NCI-H1930 (cell line): ENCODE measurements at places on chromosomes 6 and 20.

DNA sequence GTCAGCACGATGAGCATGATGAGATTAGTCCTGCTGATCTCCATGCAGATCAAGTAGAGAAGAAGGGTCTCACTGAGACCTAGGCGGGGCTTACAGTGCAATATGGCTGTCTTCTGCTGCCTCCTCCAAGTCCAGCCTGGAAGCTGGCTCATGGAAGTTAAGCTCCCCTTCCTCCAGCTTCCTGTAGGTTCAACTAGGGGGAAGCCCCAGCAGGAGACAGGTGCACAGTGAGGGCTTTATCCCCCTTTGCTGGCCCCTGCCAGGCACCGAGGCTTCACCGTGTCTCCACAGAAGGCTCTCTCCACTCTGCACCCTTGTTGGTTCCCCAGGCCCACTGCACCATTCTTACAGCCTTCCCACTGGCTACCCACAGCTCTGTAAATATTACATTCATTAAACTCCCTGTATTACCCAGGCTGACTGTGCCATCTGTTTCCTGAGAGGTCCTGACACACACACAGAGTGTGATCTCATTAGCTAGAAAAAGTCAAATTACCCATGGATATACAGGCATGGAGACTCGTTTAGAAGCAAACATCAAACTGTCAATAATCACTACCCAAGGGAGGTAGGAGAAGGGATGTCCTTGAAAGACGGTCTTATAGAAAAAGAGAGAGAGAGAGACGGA, 90.4 kb downstream of the SLC2A10 start:
- DNase-seq = peak; percentile 34

DNA sequence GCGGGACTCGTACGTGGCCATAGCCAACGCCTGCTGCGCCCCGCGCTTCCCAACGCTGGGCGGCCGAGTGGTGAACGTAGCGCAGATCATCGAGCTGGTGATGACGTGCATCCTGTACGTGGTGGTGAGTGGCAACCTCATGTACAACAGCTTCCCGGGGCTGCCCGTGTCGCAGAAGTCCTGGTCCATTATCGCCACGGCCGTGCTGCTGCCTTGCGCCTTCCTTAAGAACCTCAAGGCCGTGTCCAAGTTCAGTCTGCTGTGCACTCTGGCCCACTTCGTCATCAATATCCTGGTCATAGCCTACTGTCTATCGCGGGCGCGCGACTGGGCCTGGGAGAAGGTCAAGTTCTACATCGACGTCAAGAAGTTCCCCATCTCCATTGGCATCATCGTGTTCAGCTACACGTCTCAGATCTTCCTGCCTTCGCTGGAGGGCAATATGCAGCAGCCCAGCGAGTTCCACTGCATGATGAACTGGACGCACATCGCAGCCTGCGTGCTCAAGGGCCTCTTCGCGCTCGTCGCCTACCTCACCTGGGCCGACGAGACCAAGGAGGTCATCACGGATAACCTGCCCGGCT, 3.4 kb downstream of the SLC32A1 start:
- no peak for DNase-seq

DNA sequence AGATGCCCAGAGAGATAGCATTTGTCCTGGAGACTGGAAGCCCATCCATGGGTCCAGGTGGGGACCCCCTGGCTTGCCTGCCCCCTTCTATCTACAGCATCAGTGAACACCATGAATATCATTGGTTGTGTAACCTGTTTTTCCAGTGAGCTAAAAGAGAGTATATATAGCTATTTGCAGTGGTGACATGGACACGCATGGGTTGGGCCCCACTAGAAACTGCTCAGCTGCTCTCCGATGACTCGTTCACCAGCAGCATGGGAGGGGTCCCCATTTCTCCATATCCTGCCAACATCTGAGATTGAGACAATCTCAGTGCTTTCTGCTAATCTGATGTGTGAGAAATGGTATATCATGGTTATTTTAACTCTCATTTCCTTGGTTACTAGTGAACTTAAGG, 4.0 kb upstream of the ZC3H12D start:
- no peak for DNase-seq

DNA sequence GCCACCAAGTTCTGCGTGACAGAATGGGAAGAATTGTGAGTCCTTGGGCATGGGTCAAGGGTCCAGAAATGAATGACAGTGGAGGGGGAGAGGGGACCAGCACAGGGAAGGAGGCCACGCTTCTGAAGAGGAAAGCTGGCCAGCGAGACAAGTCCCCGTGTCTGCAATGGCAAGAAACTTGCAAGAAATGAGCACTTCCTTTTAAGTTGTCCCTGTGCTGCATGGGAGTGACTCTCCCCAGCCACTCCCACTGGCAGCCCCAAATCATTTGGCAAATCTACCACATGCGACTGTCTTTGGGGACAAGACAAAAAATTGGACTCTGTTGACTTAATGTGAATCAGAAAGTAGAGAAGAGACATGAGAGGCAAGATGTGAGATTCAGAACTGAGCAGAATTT, 242.2 kb upstream of the RREB1 start:
- DNase-seq = no peak

DNA sequence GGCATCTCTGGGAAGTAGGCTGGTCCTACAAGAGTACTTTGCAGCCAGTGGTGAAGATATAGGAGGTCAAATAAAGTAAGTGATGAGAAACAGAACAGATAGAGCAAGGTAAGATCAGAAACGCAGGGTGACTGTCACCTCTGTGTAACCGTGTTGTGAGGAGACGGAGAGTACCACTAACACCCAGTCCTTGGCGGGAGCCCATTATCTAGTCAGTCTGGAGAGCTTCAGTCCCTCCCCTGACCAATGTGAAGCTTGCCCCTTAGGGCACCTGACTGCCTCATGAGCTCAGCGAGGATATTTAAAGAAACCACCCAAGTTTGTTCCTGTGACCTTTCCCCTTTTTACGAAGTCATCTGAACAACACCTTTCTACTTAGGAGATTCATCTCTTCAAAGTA, 110.0 kb downstream of the SAMD5 start:
- no peak for DNase-seq

DNA sequence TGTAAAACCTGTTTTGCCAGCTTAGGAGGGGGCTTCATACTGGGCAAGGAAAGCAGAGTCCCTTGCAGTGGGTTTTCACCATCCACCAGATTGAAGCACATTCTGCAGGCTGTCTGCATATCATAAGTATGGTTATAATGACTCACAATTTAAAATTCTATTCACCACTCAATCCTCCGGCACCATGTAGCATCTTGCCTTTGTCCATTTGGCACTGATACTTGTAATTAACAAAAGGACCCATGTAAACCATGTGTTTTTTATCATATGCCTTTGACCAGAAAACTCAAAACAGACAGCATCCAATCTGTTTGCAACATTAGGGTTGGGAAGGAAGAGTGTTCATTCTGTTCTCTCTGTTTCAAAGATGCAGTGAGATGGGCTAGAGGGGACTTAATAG, 3.0 kb downstream of the CD83 start:
- DNase-seq = no peak

DNA sequence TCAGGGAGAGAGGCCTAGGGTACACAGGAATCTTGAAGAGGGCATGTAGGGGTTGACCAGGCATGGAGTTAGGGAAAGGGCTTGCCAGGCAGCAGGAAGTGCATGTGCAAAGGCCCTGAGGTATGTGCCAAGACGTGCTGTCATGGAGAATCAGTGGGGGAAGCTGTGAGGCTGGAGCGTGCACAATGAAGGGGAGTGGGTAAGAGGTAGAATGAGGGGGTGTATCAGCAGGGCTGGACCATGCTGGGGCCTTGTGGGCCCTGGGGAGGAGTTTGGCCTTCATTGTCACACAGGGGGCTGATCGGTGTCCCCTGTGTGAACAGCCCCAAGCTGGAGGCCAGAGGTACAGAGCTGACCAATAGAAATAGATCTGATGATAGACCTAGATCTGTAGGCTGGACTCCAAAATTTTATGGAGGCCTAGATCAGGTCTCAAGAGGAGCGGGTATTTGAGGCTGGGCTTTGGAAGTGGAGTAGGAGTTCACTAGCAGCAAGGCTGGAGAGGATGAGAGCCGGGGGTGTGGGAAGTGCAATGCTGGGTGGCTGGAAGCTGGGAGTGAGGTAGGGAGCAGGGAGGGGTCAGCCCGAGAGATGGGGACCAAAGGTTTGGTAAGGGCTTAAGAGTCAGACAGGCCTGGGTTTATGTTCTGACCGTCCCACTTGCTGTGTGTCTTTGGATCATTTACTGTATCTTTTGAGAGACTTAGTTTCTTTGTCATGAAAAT, 3.0 kb downstream of the SRC start:
- DNase-seq = no peak

- no peak for DNase-seq
Observed at GRCh38 chr6:52881662-52881995, 27.9 kb downstream of the GSTA3 start.

DNA sequence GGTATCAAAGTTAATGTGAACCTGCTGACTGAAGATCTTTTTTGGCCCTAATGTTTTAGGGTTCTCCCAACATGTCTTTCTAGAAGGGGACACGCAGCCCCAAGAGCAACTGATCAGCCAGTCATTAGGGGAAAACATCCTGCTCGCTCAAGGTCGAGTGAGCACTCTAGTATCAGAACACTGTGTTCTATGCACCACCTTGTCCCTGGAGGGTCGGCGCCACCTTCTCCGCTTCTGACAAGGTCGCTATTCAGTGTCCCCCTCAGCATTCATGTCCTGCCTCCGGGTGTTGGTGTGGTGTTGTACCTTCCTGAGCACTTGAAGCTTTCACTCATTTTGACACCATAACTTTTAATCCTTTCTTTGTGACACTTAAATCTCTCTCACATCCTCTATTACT, 331.2 kb upstream of the KCNQ5 start:
- DNase-seq = no peak

DNA sequence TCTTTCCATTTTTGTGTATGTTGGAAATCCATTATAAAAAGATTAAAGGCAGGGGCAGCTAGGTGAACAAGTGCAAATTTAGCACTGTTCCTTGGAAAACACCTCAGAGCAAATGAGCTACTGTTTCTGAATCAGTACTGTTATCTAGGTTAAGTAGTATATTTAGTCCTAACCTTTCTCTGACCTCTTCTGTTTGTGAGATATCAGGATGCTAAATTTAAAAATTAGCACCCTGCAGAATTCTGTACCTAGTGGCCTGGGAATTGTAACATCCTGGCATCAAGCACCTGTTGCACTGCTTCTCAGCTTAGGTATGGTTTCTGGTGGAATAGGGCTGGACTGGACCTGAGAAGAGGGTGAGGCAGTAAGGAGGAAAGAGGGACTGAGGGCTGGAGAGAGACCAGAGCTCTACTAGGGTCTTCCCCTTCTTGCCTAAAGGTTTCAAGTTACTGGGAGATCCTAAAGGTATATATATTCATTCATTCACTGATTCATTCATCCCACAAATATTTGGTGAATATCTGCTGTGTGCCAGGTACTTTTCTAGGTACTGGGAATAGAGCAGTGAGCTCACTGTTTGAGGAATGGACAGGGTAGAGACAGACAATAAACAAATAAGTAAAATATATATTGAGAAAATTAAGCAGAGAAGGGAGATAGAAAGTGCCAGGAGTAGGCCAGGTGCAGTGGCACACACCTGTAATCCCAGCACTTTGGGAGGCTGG, 5.2 kb downstream of the ZNF76 start:
- DNase-seq = no peak

DNA sequence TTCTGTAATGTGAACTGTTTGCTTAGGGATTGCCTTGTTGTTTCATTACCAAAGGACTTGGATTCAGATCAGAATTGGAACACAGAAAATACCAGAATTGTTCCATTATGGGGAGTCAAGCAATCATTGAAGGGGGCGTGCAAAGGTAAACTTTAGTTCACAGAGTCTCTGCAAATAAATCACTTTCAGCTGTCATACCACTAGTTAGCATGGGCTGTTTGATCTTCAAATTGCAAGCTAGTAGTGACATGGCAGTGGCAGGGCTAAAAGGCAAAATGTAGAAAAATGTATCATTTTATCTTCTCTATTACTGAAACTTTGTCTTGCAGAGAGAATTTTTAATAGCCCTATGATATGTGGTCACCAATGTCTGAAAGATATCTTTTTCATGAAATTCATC, 483.2 kb upstream of the NRSN1 start:
- no peak for DNase-seq

DNA sequence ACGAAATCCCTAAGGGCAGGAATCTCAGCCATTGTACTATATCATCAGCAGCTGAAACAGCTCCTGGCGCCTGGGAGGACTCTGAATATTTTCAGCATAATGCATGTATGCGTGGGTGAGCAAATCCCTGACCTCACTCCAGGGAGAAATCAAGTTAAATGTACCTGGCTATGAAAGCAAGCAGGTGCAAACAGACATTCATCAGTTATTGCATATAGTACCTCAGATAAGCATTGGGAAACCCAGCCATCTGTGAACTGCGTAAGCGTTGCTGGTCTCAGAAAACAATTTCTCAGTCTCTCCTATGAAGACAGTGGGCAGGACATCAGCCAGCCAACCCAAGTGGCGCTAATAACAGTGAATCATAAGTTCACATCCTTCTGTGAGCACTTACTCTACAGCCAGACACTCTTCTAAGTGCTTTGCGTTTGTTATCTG, 622.6 kb downstream of the EPM2A start:
- no peak for DNase-seq

GRCh38 chr6:45595010-45595851, 217.5 kb upstream of the SUPT3H start:
- no peak for DNase-seq

GRCh38 chr6:116074732-116075390, 14.2 kb upstream of the FRK start:
- DNase-seq = no peak

GRCh38 chr6:20931093-20931492, 396.8 kb downstream of the CDKAL1 start:
- DNase-seq = no peak

- no peak for DNase-seq
Observed at GRCh38 chr6:134351615-134352474, 33.9 kb upstream of the SGK1 start.

GRCh38 chr6:55980627-55981211, 105.3 kb upstream of the BMP5 start:
- peak; percentile 4 for DNase-seq

GRCh38 chr6:15539722-15540270, 123.0 kb downstream of the DTNBP1 start:
- no peak for DNase-seq

DNA sequence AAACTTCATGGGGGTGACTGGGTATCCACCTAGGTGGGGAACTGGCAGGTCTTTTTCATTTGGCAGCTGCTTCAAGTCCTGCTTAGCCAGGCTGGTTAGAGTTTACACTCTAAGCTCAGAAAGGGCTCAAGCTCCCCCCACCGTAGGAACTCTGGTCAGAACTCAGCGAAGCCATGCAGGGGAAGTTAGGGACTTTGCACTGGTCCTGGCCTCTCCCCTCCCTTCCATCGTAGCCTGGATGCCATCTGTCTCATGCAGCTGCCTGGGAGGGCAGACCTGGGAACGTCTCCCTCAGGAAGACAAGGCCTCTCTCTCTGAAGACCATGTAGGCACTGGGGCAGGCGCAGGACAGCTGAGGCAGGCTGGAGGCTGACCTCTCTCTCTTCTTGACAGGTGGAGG, 183.8 kb upstream of the UST start:
- DNase-seq = no peak

GRCh38 chr6:98929498-98930060, 18.2 kb downstream of the FBXL4 start:
- DNase-seq = no peak

DNA sequence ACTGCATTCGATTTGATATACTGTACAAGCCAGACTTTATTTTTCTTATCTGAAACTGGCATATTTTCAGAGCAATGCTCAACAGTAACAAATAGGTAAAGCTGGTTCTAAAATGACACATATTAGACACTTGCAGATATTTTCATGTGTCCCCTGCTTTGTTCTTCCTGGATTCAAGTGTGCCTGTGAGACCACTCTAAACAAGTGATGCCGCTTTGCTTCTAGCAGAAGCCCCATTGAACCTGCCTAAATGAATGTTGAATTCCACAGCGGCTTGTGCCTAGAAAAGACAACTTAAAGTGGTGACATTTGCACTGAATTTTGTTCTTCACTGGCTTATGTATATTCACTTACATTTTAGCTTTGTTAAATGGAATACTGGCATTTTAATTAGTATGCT, 115.7 kb downstream of the AKAP7 start:
- no peak for DNase-seq
